8988T (cell line): ENCODE measurements at places on chromosomes 4 and X.

DNA sequence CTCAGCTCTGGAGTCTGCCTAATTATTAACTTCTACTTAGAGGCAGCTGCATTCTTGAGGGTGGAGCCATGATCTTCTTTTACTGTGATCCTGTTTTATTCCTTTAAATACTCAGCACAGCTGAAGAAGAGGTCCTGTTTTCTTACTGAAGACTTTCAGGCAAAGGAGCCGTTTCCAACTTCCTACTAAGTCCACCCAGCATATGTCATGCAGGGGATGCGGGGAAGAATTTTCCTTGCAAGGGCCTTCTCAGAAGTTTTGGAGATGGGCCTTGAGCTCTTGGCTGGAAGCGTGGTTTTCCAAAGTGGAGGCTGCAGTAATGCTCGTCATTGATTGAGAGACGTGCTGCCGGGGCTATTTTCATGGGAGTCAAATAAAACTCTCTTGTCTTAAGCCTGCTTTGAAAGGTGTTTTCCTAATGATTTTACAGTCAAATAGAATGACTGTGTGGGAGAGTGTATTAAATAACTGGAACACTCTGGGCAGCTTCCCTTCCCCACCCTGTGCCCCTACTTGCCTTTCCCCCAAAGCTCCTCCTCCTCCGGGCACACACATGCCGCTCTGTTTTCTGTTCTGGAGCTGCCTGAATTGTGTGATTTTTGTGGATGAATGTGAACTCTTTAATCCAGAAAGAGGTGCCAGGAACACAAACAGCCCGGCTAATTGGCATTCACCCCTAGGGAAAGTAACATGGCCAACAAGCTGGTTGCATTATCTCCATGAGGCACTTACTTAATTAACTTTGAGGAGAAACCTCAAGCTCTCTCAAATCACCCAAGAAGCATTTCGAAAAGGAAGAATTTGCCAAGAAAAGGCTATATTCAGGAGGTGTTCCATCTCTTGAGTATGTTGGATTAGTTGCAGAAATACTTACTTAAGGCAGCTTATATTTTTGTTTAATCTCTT is 28.1 kb downstream of the FGF2 start:
- no peak for DNase-seq

DNA sequence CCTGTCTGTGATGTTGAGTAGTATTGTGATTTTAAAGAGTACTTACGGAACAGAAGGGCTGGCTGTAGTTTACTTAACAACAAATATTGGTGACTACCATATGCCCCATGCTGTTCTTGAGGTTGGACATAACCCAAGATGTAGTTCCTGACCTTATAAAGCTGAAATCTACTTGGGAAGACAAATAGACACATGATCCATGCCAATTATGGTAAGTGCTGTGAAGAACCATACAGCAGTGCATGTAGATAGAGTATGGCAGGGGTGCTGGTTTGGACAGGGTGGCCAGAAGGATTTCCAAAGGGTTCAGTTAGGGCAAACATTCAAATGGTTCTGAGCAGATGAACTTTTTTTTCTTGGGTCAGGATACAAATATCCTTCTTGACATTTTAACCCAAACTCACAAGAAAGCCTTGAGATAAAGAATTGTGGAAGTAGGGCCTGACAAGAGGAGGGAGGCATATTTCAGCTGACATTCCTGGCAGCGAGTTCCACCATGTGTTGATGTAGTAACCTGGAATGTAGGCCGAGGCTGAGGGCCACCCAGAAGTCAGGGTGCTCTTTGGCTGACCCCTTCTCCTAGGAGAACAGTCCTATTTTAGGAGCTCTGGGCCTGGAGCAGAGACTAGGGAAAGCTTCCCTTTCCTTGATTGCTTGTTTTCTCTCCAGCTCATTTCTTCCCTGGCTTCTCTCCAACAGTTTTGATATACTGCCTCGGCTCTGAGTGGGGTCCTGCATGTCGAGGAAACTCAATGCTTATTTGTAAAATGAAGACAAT is 74.2 kb downstream of the FREM3 start:
- no peak for DNase-seq

DNA sequence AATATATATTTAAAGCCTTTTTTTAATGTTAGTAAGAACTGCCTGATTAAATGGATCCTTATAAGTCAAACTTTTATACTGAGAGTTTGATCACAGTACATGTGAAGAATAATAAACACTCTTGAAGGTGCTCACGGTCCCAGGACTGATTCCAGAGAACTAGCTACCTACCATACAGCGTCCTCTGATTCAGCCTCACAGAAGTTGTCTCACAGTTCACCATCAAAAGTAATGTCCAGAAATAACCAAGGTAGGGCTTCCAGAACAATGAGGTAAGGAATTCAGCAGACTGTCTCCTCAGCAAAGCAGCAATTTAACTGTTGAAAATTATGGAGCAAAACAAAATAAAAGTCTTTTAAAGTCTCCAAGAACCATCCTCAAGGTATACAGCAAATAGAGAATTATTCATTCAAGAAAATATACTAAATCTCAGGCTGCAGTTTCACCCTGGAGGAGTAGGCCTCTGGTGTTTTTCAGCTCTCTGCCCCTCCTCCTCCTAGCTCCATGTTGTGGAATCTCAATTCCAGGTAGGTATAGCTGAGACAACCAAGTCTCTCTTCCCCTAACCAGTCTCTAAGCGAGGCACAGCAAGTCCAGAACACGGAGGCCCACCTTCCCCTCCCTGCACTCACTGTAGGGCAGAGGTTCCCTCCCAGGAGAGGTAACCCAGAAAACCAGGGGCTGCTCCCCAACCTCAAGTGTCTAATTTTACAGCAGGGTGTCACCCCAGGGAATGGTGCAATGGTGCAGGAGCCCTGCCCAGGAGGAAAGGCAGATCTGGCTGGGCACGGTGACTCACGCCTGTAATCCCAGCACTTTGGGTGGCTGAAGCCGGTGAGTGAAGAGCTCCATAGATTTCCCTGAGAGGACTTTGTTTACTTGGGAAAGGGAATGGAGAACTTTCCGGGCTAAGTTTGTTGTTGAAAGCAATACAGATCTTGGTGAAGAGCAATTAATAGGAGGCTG is 28.6 kb downstream of the FAM241A start:
- DNase-seq, result no peak

DNA sequence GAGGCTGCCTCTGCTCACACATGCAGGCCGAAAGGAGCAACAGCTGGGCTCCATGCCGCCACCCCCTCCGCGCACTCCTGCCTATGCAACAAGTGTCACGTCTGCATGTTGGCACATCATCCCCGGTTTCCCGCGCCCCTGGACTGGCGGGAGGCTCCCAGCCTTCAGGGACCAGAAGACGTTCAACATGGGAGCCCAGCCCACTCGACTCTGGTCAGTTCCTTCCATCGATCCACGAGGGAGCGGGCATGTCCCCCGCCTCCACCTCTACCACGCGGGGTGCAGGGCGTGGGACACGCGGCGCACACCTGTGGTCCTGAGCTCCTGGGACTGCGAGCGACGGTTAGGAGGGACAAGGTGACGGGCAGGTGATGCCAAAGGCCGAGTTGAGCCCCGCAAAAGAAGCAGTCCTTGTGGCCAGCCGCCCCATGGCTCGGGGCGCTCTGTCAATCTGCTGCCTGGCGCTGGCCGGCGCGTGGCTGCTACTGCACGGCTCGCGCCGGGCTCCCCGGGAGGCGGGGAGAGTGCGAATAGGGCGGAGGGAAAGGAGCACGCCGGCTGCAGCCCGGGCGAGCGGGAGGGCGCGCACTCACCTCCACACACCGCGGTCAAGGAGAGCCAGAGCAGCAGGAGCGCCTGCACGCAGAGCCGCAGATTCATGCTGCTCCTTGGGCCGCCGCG is 645 bp downstream of the APLN start:
- DNase-seq, result no peak

- DNase-seq, result no peak
These were observed 139.6 kb downstream of the AMMECR1 start for GRCh38 chrX:110178179-110178865.

- no peak for DNase-seq
These were observed 27.5 kb upstream of the SULT1B1 start for GRCh38 chr4:69787879-69788278.

- DNase-seq, result no peak
These were observed 510.9 kb downstream of the PPP4R3C start for GRCh38 chrX:26952213-26952612.

DNA sequence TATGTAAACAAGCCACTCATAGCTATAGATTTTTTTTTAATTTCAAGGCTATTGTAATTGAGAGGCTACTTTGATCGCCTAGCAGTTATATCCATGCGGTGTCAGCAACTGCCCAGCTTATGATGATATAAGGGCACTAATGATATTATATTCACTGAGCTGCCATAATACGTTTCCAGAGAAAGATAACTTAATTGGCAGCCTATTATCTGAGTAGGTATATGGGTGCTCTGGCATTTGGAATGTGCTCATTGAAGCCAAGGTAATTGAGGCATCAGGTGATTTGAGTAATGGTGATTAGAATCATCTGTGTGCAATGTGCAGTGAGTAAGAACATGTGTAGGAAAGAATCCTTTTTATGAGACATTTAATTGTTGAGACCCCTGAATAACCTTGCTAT is 490.0 kb downstream of the CENPC start:
- no peak for DNase-seq

- DNase-seq, result no peak
These were observed 14.1 kb downstream of the HPSE start for GRCh38 chr4:83320548-83320947.
